Stimulated activated CD4-positive, alpha-beta T cell treated with anti-CD3 and anti-CD28 coated beads, TNF-alpha, amount 100 ng/mL, for 24 hours (primary cell): ENCODE measurements at places on chromosomes 1 and 21.
A peak's percentile ranks its signal among the peaks of the same experiment; 100 is the strongest.

DNA sequence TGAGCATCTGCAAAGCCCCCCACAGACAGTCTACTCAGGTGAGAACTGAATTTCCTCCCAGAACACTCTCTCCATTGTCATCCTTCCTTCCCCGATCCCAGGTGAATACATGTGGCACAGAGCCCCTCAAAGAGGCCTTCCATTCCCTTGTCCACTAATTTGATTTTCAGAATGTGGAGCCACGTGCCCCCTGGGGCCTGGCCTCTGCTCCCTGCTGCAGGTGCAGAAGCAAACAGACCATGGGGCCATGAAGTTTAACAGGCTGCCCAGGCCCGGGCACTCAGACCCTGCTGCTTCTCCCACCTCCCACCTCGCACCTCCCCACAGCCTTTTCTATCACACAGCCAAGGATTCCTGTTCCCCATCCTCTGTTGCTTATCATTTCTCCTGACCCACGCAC is 243.8 kb upstream of the RAB4A start:
- no peak for DNase-seq

DNA sequence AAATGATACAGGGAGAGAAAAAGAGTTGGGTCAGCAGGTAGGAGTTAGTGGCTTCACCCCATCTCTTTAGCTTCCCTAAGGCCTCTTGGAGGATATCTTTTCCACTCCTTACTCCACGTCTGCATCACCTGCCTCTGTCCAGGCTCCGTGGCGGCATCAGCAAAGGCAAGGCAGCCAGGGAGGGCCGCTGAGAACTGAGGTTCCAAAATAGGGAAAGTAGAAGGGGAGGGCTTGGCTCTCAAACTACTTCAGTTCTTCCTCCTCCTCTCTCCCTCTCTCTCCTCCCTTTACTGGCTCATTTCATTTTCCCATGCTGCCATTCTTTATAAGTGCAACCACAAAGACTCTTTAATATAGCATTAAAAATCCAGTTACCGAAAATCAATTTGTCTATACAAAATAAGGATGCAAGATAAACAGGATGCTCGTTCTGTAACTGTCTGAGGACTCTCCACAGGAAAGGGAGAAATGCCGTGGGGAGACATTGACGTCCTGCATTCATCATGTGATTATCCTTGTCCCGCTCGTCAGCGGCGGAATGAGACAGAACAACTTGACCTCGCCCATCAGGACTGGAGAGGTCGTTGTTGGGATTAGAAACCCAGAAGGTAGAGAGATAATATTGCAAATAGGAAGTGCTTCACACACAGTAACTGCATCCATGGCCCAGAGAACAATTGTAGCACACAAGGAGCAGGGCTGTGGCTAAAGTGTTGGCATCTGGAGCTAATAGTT is 3.1 kb upstream of the MT1HL1 start:
- DNase-seq, result no peak

DNA sequence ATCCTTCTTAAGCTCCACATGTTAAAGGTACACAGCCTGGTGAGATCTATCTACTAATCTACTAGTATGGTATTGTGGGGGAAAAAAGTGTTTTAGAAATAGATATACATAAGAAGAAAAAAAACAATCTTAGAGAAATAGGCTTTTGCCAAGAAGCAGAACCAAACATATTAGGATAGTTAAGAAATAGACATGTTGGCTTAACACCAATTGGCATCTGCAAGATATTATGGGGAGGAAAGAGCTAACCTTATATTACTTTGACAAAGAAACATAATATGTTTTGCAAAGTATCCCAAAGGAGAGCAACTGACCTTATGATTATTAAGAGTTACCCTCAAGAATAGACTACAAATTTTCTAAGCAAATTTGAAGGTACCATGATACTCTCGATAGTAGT is 202.9 kb downstream of the BRINP3 start:
- no peak for DNase-seq

GRCh38 chr1:2414297-2414958 is 2.1 kb upstream of the PEX10 start:
- peak; percentile 78 for DNase-seq

DNA sequence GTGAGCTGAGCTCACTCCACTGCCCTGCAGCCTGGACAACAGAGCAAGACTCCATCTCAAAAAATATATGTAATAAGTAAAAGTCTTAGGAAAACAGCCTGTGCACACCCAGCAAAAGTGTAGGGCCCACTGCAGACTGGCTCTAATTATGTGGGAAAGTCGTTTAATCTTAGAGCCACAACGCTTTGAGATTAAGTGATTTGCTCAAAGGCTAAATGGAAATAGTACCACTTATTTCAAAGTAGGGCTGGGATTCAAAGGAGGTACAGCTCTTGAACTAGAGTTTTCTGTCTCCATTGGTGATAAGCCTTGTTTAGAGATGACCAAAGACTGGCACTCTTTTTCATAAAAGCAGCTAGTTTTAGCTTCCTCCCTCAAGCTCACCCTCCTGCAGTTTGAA is 2.2 kb downstream of the TACSTD2 start:
- DNase-seq, result no peak

DNA sequence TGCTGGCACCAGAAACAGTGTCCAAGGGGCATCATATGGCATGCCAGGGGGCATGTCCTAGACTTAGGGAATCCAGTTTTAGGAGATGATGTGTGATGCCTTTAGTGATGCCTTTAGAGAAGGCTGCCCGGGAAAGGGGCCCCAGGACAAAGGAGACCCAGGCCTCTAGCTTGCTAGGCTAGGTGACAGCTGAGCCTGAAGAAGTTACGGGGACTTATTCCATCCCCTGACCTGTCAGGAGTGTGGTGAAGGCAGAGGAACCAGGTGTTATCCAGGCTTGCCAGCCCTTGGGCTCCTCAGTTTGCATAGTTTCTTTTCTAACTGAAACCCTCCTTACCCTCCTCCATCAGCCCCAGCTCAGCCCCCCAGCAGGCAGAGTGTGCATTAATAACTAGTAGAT is 269.7 kb upstream of the CSF3R start:
- DNase-seq, result no peak

GRCh38 chr1:116537898-116538297 is 32.9 kb downstream of the CD58 start:
- DNase-seq, result no peak

DNA sequence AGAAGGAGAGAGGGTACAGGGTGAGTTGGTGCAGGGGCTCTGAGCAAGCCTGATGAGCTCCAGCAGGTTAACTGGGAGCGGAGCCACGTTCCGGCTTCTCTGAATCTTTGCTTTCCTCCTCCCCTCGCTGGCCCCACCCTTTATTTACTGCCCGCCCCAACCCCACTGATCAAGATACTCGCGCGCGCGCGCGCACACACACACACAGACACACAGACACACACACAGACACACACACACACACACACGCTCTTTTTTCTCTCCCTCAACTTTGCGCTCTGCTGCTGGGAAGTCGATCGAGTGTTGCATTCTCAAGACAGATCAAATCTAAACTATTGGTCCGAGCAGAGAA is at the start of gene GRIK1:
Gene GRIK1, minus strand, starts transcription at position 73 of the 352 bp plus-strand sequence.
- DNase-seq, result no peak

DNA sequence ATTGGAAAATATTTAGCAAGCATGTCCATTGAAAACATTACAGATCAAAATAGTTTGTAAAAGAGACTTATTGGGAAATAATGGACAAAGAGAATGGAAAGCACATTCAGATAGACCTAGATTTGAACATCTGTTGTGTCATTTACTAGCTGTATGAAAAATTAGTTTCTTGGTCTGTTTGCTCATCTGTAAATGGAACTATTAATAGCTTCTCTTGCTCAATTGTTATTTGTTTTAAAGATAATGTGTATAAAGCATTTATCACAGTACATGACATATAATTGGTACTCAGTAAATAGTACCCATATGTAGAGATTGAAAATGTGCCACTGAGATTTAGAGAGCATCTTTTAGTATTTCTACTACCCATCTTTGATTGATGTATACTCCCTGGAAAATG is 25.9 kb downstream of the RPAP2 start:
- no peak for DNase-seq

- DNase-seq, result no peak
These were observed 37.5 kb downstream of the NEXN start for GRCh38 chr1:77925956-77926355.

GRCh38 chr21:34974162-34974981 is 74.7 kb downstream of the RUNX1 start:
- no peak for DNase-seq

- peak; percentile 3 for DNase-seq
These were observed 115.1 kb upstream of the TMEM51 start for GRCh38 chr1:15038232-15039016.
